ENCODE measurements at places on chromosomes 5 and 9.

GRCh38 chr5:72836810-72837209, 20.3 kb downstream of the TNPO1 start:
- no peak for DNase-seq

- DNase-seq = no peak
Observed at GRCh38 chr5:140611020-140611521, 21.9 kb downstream of the CD14 start.

DNA sequence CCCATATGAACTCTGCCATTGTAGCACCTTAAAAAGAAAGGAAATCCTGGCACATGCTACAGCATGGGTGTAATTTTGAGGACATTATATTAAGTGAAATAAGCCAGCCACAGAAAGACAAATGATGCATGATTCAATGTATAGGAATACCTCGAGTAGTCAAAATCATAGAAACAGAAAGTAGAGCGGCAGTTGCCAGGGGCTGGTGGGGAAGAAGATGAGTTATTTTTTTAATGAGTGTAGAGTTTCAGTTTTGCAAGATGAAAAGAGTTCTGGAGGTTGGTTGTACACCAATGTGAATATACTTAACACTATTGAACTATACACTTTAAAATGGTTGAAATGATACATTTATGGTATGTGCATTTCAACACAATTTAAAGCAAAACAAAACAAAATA, 133.0 kb downstream of the ZDHHC21 start:
- no peak for DNase-seq

- DNase-seq = no peak
Observed at GRCh38 chr5:137606401-137606800, 107.3 kb upstream of the SPOCK1 start.

DNA sequence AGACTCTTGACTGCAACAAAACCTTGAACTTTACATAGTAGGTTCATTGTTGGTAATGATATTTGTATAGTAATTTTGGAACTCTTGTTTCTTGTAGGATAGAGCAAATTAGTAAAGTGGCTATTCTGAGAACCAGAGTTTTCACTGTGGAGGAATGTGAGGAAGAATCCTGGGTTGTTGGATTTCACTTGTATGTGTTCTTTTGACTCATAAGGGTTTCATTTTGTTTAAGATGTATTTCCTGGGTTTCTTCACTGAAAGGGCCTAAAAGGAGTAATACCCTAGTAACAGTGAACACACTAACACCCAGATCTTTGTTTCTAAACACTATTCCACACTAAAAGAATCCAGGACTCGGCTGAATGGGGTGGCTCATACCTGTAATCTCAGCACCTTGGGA, 20.1 kb downstream of the TTC1 start:
- no peak for DNase-seq

- no peak for DNase-seq
Observed at GRCh38 chr9:32171339-32171738, 213.1 kb upstream of the ACO1 start.

DNA sequence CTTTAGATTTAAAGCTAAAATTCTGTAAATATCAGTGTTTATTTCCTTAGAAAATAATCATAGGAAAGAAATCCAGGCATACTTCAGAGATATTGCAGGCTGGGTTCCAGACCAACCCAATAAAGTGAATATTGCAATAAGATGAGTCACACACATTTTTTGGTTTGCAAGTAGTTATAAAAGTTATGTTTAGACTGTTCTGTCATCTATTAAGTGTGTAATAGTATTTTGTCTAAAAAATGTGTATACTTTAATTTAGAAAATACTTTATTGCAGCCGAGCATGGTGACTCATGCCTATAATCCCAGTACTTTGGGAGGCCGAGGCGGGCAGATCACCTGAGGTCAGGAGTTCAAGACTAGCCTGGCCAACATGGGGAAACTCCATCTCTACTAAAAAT, 6.9 kb upstream of the RIC1 start:
- no peak for DNase-seq

DNA sequence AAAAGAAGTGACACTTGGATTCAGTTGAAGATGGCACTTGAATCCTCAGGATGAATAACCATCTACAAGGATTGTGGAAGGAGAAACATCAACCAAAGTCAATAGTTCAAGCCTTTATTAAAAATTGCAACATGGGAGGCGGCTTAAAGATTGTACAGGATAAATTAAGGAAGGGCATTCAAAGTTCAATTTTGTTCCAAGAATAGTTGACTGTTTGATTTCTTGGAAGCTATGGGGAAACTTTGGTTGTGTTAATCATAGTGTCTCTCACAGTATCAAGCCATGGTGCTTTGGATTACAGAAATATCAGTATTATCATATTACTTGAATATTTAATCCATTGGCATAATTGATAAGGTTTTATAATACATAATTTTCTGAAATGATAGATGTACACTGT, 1844.3 kb downstream of the MAT2B start:
- no peak for DNase-seq

GRCh38 chr5:53037141-53037859, 48.1 kb downstream of the ITGA2 start:
- DNase-seq = no peak

DNA sequence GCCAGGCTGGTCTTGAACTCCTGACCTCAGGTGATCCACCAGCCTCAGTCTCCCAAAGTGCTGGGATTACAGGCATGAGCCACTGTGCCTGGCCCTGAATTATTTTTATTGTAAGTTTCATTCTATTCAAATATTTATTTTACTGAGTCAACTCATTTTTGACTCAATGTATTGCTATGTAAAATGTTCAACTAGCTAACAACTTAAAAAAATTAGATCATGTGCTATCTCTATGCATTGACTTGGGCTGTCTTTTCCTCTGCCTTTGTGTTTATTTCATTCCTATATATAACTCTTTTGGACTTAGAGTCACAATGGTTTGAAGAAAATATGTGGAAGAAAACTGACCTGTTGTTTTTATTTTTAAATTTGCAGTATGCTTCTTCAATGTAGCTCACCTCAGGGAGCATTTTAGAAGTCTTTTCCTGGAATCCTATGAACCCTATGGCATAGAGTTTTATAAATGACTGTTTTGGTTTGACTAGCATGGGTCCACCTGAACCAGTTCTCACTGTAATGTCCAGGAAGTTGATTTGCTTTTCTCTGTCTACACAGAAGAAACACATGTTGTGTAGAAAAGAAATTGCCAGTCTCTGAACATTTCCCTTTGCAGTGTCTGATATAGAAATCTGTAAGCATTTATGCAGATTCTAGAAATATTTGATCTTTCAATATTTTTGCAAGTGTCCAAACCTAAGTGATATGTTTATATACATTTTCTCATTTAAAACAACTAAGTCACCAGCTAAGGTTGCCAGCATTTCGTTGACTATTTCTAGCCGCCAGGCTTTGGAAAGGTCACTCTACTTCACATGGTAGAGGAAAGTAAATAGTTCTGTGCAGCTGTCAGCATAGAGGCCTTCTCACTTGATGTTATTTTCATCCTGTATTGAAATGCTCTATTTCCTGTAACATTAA, 138.8 kb downstream of the PCSK1 start:
- DNase-seq = no peak

DNA sequence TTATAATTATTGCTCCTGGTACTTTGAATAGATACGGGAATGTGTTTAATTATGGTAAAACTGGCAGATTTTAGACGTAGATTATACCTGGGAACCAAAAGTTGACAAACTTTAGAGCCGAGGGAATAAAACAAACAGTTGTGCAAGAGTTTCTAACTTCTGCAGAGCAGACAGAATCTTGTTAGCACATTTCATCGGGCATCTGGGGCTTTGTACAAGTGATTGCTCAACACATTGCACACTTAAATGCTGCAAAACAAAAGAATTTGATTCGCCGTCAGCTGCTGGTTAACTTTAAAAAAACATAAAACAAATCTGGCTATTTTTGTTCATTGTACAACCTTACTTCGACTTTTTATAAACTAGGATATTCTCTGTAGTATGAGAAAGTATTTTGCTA, 398.1 kb downstream of the MAN2A1 start:
- no peak for DNase-seq

DNA sequence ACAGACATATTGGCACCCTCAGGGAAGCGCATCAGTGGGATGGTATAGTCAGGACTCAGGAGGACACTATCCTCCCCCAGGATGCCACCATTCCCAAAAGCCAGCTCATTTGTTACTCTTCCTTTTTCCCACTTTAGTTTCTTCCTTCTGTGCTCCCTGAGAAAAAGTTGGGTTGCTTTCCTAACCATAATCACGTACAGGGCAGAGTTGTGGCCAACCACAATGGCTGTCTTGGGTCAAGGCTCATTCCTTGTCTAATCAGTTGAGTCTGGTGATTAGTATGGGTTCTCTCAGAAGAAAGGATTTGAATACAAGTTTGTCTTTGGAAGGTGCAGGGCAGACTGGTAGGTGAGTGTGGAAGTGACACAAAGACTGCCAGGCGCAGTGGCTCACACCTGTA, 26.6 kb upstream of the ATP6V1G1 start:
- DNase-seq = no peak

- DNase-seq = no peak
Observed at GRCh38 chr9:75036793-75037192, 8.7 kb upstream of the CARNMT1 start.

GRCh38 chr5:36904677-36905076, 28.1 kb downstream of the NIPBL start:
- DNase-seq = no peak

DNA sequence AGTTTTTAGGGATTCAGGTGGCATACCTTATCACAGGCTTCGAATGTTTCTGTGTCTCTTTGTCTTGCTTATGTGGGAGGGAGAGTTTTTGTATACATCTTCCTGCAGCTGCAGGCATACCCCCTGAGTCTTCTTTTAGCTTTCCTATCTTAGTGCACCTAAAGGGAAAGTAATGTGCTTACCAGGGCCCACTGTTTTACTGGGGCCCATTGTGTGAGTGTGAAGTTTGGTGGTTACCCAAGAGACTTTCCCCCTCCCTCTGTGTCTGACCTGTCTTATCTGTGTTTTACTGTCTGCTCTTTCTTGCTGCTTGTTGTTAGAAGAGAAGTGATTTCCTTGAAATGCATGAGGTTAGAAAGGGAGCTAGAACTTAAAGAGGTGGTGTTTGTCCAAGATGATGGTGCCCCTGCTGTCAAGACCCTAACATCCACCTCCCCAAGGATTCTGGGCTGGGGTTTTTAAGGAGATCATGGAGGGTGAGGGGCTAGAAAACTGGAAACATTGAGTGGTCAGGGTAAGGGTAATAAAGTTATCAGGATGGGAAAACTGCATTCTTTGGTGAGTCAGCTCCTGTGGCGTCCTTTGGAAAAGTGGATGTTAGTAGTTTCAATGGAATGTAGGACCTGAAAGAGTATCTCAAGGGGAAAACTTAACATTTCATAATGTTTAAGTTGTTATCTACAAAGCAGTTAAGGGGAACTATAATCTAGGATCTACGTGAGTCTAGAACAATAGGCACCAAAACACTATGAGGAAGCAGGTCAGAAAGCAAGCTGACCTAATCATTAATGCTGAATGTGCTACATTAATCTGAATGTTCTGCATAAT, 583.5 kb upstream of the TUSC1 start:
- no peak for DNase-seq

GRCh38 chr5:158234323-158235158, 375.6 kb upstream of the CLINT1 start:
- DNase-seq = no peak

DNA sequence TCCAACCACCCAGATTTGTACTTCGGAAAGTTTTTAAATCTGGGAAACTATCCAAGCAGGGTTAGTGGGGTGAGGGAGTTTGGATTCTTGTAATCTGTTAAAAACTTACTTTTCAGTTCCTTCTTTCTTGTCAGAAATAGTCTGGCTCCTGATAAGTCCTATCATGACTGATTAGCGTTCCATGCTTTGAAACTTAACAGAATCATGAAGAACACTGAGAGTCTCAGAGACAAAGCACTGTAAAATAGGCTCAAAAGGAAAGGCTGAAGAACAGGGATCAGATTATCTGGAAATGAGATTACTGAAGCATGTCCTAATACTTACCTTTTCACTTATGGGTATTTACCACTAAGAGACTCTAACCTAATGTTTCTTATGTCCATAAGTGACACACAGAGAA, 242.5 kb downstream of the ARRDC3 start:
- no peak for DNase-seq

- no peak for DNase-seq
Observed at GRCh38 chr5:81371354-81371876, 22.5 kb downstream of the ACOT12 start.

DNA sequence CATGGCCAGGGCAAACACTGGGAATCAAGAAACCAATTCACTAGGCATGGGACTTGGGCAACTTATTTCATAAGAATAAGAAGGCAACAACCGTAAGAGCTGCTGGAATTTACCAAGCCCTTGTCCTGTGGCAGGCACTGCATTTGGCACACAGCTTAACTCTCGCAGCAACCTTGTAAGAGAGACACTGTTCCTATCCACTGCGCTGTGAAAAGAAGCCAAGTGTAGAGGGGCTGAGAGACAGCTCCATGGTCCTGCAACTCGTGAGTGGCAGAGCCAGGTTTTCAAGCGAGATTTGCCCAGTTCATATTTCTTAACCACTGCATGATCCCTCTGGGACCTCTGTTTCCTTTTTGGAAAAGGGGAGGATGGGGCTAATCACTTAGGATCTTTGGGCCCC, 129.3 kb upstream of the STC2 start:
- DNase-seq = no peak

DNA sequence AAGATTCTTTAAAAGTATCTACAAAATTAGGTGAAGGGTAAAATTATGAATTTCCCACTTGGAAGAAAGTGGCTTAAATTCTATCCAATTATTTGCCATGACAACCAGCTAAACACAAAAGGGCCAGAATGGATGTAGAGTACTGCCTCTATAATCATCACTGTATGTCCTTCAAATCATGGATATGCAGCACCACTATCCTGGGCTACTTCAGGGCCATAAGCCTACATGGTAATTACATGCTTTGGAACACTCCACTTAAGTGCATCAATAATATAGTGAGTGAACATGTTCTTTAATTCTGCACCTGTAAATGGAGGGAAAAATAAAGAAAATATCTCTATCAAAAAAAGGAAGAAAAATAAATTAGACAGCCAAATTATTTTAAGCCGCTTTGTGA, 575.2 kb downstream of the ISL1 start:
- DNase-seq = no peak

DNA sequence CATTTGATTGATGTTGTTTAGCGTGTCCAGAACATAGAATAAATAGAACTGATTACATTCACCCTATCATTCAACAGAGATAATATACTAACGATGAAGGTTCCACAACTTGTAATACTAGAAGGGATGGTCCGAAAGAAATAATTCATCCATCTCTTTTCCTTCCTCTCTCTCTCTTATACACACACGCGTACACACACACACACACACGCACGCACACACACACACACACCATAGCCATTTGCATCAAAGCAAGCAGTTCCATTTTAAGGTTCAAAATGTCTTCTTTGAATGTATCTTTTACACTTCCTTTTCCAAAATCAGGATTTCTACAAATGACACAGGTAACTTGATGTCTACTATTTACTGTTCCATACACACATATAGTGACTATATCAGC, 887 bp downstream of the GDA start:
- no peak for DNase-seq

GRCh38 chr9:34591248-34591916, 1.9 kb upstream of the CNTFR start:
- peak; percentile 92 for DNase-seq

All from HEK293T (cell line).